Panc1 (cell line): ENCODE measurements at places on chromosomes 1 and 21. TPM values are rescaled to one million over a fixed set of nuclear protein-coding genes. Genes with fewer than 3 reads are reported as not detected.

The LCE2C gene
- total RNA-seq, result not detected

The OR6K3 gene
- total RNA-seq, result not detected

The GPR161 gene
- 2.4 TPM for total RNA-seq

The PLA2G2C gene
- not detected for total RNA-seq

The DR1 gene
- 39.0 TPM for total RNA-seq

The RABIF gene
- total RNA-seq, result 15.3 TPM

The IGSF9 gene
- 0.51 TPM for total RNA-seq

The COL16A1 gene
- 7.6 TPM for total RNA-seq

The NPR1 gene
- 0.36 TPM for total RNA-seq

The CA6 gene
- not detected for total RNA-seq

The CCDC17 gene
- 2.2 TPM for total RNA-seq

The C1QB gene
- total RNA-seq, result 0.33 TPM
